ENCODE measurements at places on chromosomes 7 and 10.
A peak's percentile ranks its signal among the peaks of the same experiment; 100 is the strongest.

GRCh38 chr10:15146366-15146765, 22.1 kb downstream of the NMT2 start:
- DNase-seq = no peak

DNA sequence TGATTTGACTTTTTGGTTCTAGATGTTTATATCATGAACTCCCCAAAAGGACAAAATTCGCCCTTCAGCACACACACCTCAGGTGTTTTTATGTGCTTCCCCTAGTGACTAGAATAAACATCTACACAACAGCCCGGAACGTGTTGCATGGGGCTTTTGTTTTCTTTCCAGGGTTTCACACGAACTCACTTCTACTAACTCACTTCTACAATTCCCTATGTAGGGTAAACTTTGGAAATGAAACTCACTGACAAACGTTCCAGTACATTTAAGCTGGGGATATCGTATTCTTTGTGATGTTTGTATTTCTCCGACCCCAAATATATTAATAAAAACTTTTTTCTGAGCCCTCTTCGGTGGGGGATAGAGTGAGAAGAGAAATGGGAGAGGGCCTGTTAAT, 1.4 kb downstream of the TRA2A start:
- DNase-seq = no peak

DNA sequence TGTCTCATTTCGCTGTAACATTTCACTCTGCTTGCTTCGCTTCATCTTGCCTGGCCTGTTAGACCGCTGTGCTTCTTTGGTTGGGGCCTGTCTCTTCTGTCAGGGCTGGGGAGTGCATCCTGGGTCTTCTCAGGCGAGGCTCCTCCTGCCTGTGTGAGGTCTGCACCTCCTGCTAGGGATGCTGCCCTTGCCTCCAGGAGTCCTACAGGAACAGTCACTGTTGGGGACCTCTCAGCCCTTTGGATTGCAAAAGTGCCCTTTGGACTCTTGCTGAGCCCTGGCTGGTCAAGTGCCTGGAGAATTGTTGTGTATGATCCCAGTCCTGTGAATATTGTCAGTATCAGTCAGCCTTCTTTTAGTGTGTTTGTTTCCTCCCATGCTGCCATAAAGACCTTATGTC, 84.1 kb downstream of the MDFIC start:
- DNase-seq = peak; percentile 46

DNA sequence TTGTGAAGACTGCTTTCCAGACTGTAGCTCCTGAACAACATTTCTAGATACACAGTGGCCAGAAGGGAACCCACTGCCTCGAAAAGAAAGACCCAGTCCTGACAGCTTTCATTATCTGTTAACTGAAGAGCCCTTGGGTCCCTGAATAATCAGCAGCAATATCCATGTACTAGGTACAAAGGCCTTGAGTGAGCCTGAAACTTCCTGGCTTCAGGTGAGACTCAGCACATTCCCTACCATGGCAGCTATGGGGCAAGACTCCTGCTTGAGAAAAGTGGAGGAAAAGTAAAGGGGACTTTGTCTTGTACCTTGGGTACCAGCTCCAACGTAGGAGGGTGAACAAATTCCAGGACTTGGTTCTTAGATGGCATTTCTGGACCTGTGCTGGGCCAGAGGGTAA, 92.8 kb downstream of the SIRT1 start:
- no peak for DNase-seq

- DNase-seq = no peak
Measured at GRCh38 chr7:150788474-150789269, 11.5 kb downstream of the TMEM176B start.

DNA sequence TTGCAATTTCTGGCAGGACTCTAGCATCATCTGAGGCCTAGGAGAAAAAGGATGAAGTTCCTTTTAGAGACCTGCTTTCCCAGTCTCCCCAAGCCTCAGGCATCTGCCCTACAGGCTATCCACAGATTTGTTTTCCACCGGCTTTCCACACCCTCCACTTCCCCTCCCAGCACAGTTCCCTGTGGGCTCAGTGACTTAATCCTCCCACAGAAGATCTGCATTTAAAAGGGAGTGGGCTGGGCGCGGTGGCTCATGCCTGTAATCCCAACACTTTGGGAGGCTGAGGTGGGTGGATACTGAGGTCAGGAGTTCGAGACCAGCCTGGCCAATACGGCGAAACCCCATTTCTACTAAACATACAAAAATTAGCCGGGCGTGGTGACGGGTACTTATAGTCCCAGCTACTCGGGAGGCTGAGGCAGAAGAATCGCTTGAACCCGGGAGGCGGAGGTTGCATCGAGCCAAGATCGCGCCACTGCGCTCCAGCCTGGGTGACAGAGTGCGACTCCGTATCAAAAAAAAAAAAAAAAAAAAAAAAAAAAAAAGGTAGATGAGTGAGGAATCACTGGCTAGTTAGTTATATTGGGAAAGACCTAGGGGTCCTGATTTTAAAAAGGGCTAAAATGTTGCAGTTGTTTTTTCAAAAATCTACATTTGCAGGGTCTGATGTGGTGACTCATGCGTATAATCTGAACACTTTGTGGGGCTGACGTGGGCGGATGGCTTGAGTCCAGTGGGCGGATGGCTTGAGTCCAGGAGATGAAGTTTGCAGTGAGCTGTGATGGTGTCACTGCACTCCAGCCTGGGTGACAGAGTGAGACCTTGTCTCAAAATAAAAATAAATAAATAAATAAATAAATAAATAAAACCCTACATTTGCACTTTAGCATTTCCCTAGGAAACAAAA, 119.5 kb downstream of the BAMBI start:
- no peak for DNase-seq

DNA sequence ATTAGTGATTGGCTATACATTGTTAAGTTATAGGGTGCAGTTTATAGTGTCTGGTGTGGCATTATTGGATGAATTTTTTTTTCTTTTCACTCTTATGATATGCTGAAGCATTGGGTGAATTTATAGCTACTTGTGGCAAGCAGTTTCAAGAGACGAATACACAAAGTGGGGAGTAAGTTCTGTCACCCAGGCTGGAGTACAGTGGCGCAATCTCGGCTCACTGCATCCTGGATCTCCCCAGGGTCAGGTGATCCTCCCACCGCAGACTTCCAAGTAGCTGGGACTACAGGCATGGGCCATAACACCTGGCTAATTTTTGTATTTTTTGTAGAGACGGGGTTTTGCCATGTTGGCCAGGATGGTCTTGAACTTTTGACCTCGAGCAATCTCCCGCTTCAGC, 6.3 kb upstream of the SIRT1 start:
- DNase-seq = no peak

DNA sequence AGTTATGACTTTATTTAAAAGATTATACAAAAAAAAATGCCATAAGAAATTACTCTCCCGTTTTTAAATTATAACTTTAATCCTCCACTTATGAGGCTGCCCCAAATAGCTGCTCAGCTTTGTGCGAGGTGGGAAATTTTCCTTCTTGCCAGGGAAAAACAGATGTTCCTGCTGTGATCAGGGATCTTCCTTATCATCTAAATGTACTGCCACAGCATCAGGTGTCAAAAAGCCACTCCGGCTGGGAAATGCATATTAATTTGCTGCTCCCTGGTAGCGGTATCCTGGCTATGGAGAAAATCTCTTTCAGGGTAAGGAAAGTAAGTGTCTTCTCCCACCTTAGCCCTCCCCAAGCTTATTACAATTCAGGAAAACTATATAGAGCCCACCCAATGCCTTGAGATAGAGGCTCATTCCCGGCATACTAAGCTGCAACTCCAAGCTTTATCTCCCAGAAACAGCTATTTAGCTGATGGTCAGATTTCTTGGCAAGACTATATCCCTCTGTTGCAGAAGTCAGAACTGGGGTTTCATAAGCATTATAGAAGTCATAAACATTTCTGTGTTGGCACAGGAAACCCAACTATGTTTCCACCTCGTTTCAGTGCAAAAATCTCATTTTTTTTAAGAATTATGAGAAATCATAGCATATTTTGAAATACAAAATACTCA, 360.4 kb downstream of the PARD3 start:
- no peak for DNase-seq

GRCh38 chr7:129719980-129720732, 108.6 kb downstream of the NRF1 start:
- DNase-seq = no peak

DNA sequence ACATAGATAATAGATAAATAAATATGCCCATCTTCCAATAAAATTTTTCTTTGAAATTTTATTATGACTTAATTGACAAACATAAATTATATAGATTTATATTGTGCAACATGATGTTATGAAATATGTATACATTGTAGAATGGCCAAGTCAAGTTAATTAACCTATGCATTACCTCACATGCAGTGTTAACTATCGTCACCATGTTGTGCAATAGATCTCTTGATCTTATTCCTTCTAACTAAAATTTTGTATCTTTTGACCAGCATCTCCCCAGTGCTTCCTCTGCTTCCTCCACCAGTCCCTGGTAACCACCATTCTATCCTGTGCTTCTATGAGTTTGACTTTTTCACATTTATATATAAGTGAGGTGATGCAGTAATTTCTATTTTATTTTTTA, 259.6 kb downstream of the SUGCT start:
- DNase-seq = no peak

- DNase-seq = no peak
Measured at GRCh38 chr10:14588084-14588937, 186.4 kb downstream of the FAM107B start.

- no peak for DNase-seq
Measured at GRCh38 chr7:52936750-52937149, 98.7 kb upstream of the POM121L12 start.

GRCh38 chr10:118692872-118693271, 61.9 kb downstream of the CACUL1 start:
- no peak for DNase-seq

DNA sequence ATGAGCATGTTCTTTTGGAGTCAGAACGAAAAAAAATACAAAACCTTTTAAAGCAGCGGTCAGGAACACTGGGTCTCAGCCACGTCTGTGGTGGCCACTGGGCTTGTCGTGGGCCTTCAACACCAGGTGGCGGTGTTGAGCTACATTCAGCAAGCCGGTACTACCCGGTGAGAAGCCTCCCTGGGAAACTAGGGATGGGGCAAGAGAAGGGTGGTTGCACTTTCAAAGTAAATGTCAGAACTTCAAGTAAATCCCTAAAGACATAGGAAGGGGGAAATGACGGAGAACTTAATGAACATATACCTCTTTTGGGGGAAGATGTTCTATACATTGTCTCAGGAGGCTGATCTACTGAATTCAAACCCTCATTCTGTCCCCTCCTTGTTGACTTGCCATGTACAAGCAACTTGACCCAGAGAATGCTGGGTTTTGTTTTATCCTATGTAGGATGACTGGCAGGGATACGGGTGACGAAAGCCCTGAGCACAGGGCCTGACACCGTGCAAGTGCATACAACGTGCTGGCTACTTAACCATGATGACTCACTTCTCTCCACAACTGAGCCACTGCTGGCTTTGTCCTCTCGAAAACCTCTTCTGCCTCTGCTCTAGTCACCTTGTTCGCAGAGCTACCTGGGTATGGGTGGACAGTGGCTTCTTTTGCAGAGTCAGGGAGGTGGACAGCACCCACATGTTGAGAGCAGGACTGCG, 49.0 kb upstream of the BAMBI start:
- no peak for DNase-seq

GRCh38 chr10:21336476-21337170, 188.9 kb downstream of the SKIDA1 start:
- DNase-seq = no peak

DNA sequence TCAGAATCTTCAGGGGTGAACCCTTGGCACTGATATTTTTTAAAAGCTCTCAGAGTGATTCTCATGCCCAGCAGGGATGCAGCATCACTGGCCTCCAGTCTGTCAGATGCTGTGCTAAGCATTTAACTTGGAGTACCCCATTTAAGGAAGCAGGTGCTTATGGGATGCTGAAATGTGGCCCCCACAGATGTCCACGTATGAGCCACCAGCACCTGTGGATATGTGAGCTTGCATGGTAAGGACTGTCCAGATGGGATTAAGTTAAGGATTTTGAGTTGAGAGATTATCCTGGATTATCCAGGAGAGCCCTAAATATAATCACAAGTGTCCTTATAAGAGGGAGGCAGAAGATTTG, 17.7 kb downstream of the CHST3 start:
- DNase-seq = no peak

DNA sequence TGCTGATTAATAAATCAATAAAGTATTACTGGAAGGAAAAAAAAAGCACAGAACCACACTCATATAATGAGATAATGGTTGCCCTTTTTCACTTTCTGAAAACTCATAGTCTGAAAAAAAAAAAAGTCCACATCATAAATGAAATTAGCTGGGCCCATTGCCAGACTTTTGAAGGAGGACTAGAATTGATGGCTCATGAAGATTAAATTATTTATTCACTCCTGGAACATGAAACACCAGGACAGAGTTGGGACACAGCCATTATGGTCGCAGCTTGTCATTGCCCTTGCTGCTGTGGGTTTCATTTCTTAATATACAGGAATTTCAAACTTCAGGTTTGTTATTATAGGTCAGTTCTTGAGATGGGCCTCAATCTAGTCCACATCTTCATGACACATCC, 91.9 kb downstream of the CNTNAP2 start:
- DNase-seq = no peak

Data from chondrocyte (in vitro differentiated cells).